ENCODE measurements at places on chromosomes 7 and 10. TPM values are rescaled to one million over a fixed set of nuclear protein-coding genes. Genes with fewer than 3 reads are reported as not detected.

DNA sequence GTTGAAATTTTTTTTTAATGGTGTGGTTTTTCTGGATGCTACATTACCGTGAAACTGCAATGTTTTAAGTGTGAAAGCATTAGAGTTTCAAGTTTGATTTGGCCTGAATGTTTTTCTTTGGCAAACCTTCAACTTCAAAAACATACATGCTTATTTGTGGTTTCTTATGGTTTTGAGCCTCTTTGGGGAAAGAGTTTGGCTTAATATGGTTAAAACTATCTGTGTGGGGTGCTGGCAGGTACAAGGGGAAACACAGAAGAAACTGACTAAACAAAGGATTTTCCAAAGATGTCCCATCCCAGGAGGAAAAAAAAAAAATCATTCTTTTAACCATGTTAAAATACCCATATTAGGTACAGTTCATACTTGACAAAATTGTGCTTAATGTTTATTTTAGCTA is 121.1 kb downstream of the HGF start:
- no peak for DNase-seq

- DNase-seq: no peak
Observed at GRCh38 chr10:59212301-59212798, 35.9 kb downstream of the PHYHIPL start.

DNA sequence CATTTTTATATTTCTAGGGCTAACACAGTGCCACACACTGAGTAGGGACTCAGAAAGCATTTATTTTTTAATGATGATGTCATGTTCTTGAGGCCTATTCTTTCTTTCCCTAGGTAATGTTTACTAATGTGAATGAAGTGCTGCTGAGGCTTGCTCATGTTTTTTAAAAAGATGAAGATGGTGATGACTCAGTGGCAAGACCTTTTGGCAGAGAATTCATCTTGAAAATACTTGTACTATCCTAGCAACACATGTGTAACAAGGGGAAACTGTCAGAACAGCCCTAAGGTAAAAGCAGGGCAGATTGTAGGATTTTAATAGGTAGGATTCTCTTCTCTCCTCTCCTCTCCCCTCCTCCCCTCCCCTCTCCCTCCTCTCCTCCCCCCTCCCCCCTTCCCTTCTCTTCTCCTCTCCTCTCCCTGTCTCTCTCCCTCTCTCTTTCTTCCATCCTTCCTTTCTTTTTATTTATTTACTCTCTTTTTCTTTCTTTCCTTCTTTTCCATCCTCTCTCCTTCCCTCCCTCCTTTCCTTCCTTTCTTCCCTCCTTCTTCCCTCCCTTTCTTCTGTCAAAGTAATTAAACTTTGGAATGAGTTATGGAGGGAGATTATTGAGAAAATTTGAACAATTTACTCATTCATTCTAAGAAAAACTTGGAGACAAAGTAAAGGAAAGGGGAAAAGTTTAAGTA is 75.3 kb downstream of the ZNF92 start:
- peak; percentile 81 for DNase-seq

DNA sequence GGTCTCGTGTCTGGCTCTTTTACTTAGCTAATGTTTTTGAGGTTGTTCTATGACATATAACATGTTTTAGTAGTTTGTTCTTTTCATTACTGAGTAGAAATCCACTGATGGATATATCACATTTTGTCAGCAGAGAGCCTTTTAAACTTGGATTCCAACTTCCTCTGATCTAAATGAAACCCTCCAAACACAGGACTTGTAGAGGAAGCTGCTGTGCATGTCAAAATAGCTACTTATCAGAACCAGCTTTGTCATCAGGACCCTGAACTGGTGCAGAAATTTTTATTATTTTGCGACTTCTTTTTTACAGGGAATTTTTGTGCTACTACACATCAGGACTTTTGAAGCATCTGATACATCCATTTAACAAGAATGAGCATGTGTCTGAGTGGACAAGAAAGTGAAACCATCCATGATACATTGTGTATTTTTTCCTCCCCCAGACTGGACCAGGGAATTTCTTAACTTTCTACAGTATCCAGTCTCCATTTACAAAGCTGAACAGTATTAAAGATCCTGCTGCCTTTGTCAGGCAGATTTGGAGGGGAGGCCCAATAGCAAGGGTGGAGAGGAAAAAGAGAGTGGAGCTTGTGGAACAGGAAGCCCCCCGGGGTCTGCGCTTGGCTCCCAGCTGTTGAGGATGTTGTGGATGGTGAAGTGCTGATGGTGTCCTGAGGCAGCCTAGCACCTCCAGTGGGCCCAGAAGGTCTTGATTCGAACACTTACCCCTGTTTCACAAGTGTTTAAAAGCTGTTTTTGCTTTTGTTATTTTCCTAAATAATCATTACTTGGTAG is 29.3 kb upstream of the MTPAP start:
- no peak for DNase-seq

ACBD7 gene
- 10.2 TPM for total RNA-seq

SOSTDC1 gene
- total RNA-seq: not detected

FAM25G gene
- total RNA-seq: not detected

LIPK gene
- not detected for total RNA-seq

STEAP4 gene
- not detected for total RNA-seq

TWIST1 gene
- 35.5 TPM for total RNA-seq

GRCh38 chr7:107041097-107041496 is 3.4 kb upstream of the PRKAR2B start:
- DNase-seq: no peak

DNA sequence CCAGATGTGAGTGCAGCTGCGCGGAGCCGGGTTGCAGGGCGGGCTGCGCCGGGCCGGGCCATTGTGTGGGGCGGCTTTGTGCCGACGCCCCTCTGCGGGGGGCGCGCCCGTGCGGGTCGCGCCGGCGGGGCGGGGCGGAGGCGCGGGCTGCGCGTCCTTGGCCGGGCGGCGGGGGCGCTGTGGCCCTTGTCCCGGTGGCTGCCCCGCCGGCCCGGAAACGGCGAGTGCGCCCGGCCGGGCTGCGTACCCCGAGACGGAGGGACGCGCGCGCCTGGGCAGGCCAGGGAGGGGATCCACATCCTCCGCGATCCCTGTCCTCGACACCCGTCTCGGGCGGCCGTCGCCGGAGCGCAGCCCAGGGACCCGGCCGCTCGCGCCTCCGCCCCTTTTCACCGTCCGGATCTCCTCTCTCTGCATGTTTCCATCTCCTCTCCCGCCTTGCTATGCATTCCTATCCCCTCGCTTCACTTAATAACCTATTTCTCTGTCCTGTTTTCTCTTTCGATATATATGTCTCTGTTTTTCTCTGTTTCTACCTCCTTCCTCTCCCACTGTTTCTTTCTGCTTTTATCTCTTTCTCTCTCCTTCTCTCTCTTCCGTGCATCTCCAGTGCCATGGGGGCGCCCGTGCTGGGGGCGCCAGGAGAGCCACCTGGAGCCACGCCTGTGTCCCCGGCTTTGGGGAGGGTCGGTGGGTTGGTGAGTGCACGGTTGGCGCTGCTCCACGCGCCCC is 765 bp downstream of the PFKFB3 start:
- DNase-seq: peak; percentile 73

DNA sequence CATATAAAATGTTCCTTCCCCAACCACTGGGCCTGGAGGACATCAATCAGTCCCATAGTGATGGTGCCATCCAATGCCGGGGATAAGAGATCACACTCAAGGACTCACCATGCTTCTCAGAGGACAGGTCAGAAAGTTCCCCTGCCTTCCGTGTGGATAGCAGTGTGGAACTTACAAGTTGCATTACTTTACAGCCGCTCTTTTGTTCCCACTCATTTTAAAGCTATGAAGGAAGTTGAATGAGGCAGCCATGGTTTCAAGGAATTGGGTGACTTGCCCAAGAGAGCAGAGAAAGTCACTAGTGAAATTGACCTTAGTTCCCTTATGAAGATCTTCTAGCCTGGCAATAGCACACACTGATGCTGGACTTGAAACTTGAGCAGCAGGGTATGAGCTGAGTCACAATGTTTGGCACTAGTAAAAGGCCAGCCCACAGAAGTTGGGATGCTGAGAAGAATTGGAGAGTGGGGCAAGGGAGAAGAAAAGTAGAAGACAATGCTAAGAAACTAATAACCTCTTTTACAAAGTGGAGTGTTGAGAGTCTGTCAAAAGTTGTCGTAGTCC is 78.7 kb downstream of the CXCL12 start:
- DNase-seq: peak; percentile 37

DNA sequence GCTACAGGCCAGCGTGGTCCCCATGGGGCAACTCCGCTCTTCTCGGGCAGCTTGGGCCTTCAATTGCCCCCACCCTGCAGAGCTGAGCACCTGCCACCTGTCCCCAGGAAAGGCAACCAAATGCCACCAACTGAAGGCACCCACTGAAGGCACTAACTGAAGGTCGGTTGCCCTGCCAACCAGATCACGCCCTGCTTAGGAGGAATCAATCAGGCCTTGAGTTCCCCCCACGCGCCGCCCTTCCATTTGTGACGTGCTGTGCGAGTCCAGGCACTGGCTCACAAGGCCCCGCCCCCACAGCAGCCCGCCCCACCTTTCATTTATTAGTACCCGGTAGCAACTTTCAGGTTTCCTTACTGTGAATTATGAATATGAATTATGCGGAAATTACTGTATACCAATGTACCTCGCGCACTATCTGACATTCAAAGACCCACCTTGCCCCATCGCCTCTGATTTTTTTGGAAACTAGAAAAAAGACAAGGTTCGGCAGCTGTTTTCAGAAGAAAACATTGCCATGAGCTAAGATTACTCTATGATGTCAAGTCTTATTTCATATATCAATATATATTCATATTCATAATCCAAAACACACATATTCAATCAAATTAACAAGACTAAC is 83.6 kb upstream of the ABI1 start:
- no peak for DNase-seq

NKX1-2 gene
- not detected for total RNA-seq

- DNase-seq: no peak
Observed at GRCh38 chr10:96686514-96686913, 33.8 kb downstream of the PIK3AP1 start.

DNA sequence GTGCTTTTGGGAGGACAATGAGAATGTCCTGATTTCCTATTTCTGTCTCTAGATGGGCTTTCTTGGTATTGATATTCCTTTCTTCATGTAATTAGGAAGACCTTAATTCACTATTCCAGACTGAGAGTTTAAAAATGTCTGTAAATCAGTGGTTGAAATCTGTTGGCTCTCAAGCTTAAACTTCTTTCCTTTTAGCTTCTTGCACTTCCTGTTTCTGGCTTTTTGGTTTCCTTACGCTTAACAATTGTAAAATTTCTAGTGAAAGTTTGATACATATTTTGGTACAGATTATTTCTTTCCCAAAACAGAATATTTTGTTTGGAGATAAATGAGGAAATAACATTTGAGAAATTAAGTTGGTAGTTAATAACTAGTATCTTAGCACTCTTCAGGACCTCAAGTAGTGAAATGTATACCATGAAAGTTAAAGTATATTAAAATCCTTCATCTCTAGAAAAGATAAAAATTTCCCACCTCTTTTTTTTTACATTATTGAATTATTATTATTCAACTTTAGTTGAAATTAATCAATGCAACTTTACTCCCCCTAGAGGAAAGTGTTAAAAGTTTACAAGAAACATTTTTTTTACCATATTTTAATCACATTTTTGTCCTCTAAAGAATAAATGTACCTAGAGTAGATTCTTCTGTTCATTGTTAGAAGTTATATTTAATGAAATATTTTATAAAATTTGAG is 137.2 kb downstream of the PHTF2 start:
- DNase-seq: no peak

GRCh38 chr7:124784879-124785818 is 19.6 kb upstream of the GPR37 start:
- peak; percentile 51 for DNase-seq

ZNF487 gene
- total RNA-seq: 1.0 TPM

- no peak for DNase-seq
Observed at GRCh38 chr7:30660331-30661255, 21.7 kb downstream of the CRHR2 start.

PLEKHS1 gene
- total RNA-seq: not detected

MLXIPL gene
- not detected for total RNA-seq

GRCh38 chr7:151104411-151105235 is 18.3 kb downstream of the AGAP3 start:
- no peak for DNase-seq

WEE2 gene
- total RNA-seq: not detected

- no peak for DNase-seq
Observed at GRCh38 chr7:26777385-26777784, 87.0 kb downstream of the SKAP2 start.

- no peak for DNase-seq
Observed at GRCh38 chr10:69473304-69473990, 22.2 kb downstream of the TSPAN15 start.

DNA sequence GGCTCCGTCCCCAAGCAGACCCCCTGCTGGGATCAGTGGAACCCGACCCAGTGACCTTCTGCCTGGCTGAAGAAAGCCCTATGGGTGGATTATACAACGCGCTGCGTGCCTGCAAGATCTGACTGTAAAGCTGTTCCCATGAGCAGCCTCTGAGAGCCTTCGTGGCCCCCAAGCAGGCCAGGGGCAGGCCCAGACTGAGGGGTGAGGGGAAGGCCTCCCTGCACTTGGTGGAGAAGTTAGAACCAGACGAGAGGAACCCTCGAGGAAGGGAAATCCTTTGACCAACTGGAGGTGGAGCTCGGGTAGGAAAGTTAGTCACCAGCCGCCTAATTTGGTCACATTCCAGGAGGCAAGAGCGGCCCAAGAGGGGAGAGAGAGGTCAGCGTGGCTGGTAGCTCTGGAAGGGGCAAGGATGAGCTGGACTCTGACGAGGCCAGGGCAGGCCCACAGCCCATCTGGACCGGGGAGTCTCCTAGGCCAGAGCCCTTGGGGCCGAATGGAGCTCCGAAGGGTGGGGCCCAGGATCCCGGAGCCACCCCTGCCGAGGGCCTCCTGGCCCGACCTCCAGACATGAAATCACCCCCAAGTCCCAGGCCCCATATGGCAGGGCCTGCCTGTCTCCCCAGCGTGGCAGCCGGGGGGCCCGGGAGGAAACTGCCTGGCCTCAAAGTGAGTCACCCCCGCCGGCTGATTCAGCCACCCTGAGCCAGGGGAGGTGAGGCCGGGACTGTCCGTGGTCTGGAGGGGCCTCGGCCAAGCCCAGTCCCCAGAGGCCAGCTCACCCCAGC is 23.3 kb upstream of the PDGFA start:
- DNase-seq: peak; percentile 97

GRCh38 chr7:119175911-119176627 is 951.6 kb downstream of the ANKRD7 start:
- DNase-seq: peak; percentile 15

CPA4 gene
- 98.8 TPM for total RNA-seq

DNA sequence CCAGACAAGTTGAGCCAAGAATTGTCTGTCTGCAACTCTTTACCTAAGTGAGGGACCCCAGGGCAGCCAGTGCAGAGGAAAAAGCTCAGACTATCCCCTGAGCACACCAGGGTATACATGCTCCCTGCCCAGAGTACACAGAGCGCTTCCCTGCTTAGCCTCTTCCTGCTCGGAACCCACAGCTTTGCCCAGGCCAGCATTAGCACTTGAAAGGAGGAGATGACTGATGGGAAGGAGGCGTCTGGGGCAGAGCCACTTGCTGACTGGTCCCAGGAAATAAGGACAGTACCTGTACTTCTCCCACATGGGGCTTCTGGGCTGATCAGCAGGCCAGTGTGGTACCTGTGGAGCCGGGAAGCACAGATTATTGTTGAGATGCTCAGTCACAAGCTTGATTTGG is 48.4 kb upstream of the TRIM8 start:
- DNase-seq: no peak

- DNase-seq: no peak
Observed at GRCh38 chr10:69421611-69422308, 5.0 kb upstream of the TACR2 start.

GRCh38 chr7:70616211-70616610 is 515.7 kb upstream of the GALNT17 start:
- no peak for DNase-seq
